Suppressor macrophage treated with lipopolysaccharide for 1 hour (primary cell): ENCODE measurements at places on chromosomes 4 and X.

- DNase-seq = no peak
Measured at GRCh38 chr4:151205722-151206121, 71.2 kb upstream of the PRSS48 start.

GRCh38 chr4:156790866-156791265 lies 180.7 kb downstream of the PDGFC start:
- DNase-seq = no peak

GRCh38 chr4:158836002-158836369 lies 67.2 kb downstream of the FNIP2 start:
- DNase-seq = no peak

GRCh38 chrX:1884446-1884845 lies 269.6 kb downstream of the ASMT start:
- no peak for DNase-seq

- no peak for DNase-seq
Measured at GRCh38 chrX:67346667-67347066, 197.2 kb upstream of the AR start.

DNA sequence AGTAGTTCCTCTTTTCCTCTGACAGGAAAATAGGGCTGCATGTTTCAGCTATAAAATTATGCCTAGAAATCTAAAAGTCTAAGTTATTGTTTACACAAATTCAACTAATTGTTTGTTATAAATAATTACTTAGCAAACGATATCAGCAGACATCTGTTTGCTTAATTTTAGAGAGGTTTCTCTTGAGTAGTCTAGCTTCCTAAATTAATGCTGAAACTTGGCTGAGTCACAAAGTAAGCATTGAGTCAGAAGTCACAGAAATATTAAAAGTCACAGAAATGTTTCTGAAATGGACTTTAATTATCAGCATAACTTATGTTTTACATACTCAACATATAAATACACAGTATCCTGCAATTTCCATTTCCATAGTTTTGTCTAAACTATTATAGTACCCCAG lies 1044.0 kb downstream of the CCSER1 start:
- no peak for DNase-seq

- DNase-seq = no peak
Measured at GRCh38 chrX:45261005-45261404, 60.3 kb upstream of the DIPK2B start.

GRCh38 chr4:169412046-169412445 lies 141.3 kb upstream of the SH3RF1 start:
- no peak for DNase-seq

DNA sequence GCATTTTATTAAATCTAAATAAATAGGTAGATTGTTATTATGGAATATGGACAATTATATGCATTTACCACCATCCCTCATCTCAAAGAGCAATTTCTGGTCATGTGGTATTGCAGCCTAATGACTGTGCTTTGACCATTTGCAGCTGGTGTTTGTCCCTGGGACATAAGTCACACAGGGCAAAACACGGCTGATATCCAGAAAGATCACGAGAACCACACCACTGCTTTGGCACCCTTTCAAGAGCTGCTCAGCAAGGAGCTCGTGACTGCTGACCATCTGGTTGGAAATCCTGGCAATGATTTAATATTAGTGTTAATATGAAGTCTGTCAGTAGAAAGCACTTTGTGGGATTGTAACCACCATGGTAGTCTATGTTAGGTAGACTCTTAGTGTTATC lies 545.0 kb downstream of the GBA3 start:
- no peak for DNase-seq

DNA sequence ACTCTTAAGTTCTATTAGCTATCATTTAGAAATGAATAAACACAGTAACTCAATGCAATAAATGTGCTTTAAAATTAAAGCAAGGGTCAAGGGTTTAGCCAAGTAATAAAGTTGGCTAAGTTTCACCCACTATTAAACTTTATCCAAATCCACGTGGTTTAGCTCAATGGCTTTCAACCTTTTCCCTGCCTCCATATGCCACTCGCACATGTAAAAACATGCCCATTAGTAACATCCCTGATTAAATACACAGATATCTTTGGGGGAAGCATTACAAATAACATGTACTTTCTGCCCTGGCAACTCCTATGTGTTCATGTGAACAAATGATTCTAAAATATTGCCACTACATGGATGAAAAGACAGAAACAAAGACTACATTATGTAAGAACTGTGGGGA lies 130.8 kb downstream of the ZAR1 start:
- no peak for DNase-seq
